Stimulated activated CD4-positive, alpha-beta T cell treated with anti-CD3 and anti-CD28 coated beads, Interleukin-4, amount 100 ng/mL, for 4 hours (primary cell): ENCODE measurements at places on chromosomes 12 and 14.

- no peak for DNase-seq
Measured at GRCh38 chr14:104301731-104302460, 163.5 kb downstream of the KIF26A start.

- DNase-seq, result no peak
Measured at GRCh38 chr14:65502676-65503124, 90.2 kb downstream of the FUT8 start.

- peak; percentile 92 for DNase-seq
Measured at GRCh38 chr12:6335451-6336078, 6.3 kb downstream of the TNFRSF1A start.

GRCh38 chr12:103687253-103687652, 100.2 kb downstream of the STAB2 start:
- no peak for DNase-seq

- DNase-seq, result no peak
Measured at GRCh38 chr12:104130760-104131159, 7.2 kb downstream of the NFYB start.

- DNase-seq, result no peak
Measured at GRCh38 chr12:793711-794110, 41.3 kb downstream of the WNK1 start.

GRCh38 chr12:52213564-52214420, 19.3 kb upstream of the KRT7 start:
- DNase-seq, result peak; percentile 46

DNA sequence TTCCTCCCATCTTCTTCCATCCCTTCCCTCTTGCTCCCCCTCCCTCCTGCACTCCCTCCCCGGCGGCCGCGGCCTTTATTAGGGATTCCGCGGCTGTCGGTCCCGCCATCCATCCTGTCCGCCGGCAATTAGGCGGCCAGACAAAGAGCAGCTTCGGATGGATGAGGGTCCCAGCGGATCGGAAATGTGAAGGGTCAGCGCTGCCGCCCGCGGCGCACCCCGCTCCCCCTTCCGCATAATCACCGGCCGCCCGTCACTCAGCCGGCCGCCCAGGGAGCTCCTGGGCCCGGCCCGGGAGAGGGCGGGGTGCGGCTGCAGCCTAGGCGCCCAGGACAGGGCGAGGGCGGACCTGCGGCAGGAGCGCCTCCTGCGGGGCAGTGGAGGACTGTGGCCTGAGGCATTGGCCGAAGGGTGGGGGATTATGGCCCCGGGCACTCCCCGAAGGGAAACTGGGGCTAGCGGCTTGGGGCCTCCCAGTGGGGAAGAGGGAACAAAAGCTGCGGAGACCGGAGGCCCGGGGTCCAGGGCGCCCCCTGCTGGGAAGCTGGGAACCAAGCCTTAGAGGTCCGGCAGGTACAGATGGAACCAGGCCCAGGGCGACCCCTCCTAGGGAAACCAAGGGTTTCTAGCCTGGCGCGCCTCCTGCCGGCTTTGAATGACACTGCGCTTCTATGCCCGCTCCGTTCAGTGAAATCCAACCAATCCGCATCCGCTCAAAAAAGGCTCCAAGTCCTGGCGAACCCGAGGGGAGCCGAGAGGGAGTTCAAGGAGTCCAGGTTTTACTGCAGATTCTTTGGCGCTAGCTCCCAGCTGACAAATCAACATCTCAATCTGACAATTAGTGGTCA, 4.4 kb upstream of the DNAJC22 start:
- DNase-seq, result peak; percentile 73

GRCh38 chr12:70383484-70383883, 17.4 kb downstream of the KCNMB4 start:
- no peak for DNase-seq

GRCh38 chr12:52245962-52246569, 13.0 kb downstream of the KRT7 start:
- DNase-seq, result no peak

- no peak for DNase-seq
Measured at GRCh38 chr12:66072135-66072534, 58.4 kb downstream of the LLPH start.

GRCh38 chr12:124389138-124389724, 94.3 kb downstream of the RFLNA start:
- peak; percentile 58 for DNase-seq

- no peak for DNase-seq
Measured at GRCh38 chr14:98167705-98168104, 1104.3 kb downstream of the BCL11B start.

DNA sequence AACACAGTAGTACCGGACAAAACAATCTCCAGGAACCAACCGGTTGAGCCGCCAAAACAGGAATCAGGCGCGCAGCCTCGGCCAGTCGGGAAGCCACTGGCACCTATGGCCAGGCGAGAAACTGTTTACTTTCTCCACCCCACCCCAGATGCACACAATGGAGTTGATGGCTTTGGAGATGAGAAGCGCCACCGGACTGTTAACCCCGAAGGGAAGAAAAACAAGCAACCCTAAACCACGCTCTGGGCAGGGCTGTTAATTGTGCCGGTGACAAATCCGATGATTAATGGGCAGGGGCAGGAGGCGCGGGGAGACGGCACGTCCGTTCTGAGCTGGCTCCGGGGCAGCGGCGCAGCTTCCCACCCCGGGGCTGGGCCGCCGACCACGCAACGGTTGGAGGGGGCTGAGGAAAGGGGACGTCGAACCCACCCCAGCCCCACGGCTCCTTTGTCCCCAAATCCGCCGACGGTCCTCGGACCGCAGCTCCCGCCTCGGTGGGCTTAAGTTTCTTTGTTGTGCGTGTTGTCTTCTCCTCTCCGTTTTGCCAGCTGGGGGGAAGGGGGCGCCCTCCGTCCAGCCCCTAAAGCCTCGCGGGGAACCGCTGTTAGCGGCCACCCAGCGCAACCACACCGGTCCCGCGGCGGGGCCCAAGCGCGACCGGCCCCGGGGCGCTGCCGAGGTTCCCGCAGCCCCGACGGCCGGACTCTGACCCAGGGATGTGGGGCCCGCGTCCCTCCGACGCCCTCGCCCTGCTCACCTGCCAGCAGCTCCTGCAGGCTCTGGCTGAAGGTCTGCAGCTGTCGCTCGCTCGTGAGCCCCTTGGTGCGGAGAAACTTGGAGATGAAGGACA, 790 bp downstream of the BTG1 start:
- DNase-seq, result peak; percentile 38

GRCh38 chr12:20132818-20133217, 235.5 kb upstream of the PDE3A start:
- no peak for DNase-seq

GRCh38 chr14:104143521-104144452, 5.4 kb downstream of the KIF26A start:
- DNase-seq, result no peak

DNA sequence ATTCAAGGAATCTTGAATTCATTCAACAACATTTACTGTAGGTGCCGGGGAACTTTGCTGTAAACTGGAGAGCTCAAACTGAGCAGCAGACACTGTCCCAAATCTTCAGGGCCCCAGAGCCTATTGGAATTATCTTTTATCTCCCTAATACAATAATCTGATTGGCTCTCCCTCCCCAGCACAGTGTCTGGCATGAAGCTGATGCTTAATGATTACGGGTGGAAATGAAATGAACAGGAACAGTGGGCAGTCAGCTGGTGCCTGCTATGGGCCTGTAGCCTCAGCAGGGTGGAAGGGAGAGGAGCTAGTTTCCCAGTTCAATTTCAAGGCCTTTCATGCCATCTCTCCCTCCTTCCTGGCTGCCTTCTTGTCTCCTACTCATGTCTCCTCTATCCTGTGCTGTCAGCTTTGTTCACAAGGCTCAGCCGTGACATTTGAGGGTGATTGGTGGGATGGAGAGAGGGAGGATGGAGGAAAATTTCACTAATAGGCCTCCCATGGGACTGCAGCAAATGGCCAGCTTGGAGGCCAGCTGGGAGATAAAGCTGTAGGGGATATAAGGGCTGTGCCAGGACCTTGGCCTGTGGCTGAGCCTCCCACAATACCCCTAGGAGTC, 4.3 kb upstream of the RAPGEF3 start:
- no peak for DNase-seq

GRCh38 chr12:67237231-67237630, 31.9 kb upstream of the CAND1 start:
- DNase-seq, result no peak

DNA sequence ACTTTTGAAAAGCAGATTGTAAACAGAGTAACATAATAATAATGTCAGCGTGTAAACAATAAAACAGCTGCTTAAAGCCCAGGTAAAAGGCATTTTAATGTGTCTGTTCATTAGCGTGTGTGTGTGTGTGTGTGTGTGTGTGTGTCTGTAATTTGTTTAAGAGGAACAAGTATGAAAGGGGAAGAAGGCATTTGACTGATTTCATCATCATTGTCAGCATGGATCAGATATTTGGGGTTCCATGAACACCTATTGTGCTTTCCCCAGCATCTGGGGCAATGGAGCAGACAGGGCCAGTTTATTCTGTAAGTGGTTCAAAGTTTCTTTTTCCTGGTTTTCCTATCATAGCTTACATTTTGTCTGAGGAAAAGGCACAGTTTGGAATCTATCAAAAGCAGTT, 28.9 kb downstream of the SLC25A21 start:
- DNase-seq, result no peak

DNA sequence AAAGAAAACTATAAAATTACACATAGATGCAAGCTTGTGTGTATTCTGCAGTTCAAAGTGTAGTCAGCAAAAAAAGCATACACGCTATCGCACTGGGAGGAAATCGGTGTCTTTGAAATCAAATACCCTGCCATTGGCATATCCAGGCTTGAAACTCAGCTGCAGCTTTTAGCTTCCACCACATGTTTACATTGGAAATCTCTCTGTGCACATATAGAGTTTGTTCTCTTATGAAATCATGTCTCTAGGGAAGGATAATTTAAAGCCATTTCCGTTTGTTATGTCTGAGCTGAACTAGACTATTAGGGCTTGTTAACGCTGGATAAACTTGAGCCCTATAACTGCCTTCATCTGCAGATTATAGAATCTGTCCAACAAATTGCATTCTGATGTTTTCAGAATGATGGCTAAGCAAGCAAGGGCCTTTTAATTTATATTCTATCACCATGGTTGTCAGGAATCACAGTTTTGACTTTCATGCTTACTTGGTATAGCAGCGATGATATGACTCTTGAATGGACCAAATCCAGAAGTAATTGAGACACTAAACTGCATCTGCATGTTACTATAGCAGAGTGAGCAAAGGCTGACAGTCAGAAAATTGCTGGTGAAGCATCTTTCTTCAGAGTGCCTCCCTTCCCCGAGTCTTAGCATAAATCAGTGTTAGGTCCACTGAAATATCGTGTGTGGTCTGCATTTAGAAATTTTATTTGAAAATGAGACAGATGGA, 442.8 kb downstream of the ZFP36L1 start:
- DNase-seq, result no peak

DNA sequence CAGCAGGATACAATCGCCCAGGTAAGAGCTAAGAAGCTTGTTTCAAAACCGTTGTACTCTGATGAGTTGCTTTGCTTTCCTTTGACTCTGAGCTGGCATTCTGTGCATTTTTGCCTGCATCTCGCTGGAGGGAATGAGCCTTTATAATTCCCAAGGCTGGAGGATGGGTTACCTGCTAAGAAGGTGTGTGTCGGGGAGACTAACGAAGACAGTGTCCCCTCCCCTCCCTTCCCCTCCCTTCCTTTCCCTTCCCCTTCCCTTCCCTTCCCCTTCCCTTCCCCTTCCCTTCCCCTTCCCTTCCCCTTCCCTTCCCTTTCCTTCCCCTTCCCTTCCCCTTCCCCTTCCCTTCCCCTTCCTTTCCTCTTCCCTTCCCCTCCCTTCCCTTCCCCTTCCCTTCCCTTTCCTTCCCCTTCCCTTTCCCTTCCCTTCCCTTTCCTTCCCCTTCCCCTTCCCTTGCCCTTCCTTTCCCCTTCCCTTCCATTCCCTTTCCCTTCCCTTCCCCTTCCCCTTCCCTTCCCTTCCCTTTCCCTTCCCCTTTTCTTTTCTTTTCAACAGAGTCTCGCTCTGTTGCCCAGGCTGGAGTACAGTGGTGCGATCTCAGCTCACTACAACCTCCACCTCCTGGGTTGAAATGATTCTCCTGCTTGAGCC, 15.4 kb downstream of the C3AR1 start:
- no peak for DNase-seq
